ENCODE measurements at places on chromosomes 3 and 15. TPM values are rescaled to one million over a fixed set of nuclear protein-coding genes. Genes with fewer than 3 reads are reported as not detected.

GRCh38 chr3:11211531-11212298 lies 57.4 kb downstream of the HRH1 start:
- DNase-seq, result no peak

- DNase-seq, result no peak
Observed at GRCh38 chr3:175240921-175241320, 381.8 kb downstream of the NAALADL2 start.

DNA sequence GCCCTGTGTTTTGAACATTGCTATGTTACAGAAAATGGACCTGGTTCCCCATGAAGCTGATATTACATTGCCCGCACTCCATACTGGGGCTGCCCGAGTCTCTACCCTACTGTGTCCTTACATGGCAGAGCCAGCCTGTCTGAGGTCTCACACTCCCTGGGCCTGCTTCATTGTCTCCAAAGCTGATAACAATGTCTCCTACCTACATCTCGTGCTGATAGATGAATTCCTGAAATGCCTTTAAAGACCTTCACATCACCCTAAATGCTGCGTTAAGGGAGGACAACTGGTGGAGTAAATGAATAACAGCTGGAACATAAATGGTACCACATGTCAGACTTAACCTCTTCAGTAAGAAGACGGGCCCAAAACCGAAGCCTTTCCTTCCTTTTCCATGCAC lies 62.9 kb upstream of the PTX3 start:
- no peak for DNase-seq

- no peak for DNase-seq
Observed at GRCh38 chr3:46847744-46848143, 15.5 kb downstream of the MYL3 start.

DNA sequence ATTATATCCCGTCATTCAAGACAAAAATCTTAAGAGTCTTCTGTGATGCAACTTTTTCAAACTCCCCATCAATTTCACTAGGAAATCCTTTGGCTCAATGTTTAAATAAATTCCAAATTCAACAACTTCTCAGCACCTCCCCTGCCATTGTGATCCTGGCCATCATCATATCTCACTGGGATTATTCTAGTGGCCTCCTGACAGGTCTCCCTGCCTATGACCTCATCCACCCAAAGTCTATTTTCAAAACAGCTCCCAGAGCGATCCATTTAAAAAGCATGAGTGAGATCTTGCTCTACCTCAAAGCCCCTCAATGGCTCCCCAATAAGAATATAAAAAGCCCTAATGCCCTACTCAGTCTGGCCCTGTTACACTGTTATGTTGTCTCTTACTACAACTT lies 293.2 kb downstream of the FOXP1 start:
- DNase-seq, result no peak

DNA sequence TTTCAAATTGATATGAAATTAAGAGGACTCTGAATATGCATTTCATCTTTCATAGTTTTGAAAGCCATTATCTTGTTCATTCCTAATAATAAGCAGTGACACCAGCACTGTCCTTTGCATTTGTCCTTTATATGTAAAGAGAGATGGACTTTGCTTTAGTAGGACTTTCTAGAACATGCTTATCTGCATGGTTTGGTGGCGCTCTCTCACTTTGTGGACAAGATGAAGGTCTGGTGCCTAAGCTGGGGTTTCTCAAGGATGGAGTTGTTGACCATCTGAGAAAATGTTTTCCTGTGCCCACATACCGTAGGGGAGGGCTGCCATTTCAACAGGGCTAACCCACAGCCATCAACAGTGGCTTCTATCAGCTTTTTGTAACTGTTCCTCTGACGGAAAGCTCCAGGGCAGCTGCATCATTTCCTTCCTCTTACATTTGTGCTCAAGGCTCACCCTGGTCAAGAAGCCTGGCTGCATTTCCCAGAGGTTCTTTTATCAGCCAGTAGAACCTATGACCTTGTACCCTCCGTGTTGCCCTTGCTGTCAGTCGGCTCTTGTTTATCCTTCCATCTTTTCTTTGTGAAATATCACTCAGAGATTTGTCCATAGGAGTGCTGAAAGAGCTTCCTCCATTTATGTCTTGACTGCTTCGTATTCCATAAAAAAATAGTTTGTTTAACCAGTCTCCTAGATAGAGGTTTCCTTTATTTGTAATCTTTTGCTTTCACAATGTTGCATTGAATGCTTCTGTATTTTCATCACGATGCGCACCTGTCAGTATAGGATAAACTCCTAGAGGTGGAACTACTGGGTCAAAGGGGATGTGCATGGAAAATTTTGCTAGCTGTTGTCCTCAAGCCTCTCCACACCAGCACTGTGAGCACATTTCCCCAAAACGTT lies 44.6 kb downstream of the ABHD2 start:
- DNase-seq, result no peak

DNA sequence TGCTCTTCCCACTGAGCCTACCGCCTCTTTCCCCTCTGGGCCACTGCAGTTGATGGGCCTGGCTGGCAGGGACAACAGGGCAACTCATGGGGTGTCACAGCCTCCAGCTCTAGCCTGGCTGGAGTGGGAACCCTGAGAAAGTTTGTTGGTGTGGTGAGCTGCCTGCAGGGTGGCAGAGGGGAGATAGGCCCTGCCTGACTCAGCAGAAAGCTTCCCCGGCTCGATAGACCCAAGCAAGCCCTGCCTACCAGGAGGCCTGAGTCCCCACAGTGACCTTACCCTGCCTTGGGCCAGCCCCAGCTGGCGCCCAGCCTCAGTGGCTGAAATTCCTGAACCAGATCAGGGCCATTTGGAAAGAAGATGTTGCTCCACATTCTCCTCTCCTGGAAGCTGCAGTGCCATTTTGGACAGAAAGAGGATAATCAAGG lies 29.4 kb downstream of the ABTB1 start:
- no peak for DNase-seq

Gene ATR
- 42.4 TPM for total RNA-seq

DNA sequence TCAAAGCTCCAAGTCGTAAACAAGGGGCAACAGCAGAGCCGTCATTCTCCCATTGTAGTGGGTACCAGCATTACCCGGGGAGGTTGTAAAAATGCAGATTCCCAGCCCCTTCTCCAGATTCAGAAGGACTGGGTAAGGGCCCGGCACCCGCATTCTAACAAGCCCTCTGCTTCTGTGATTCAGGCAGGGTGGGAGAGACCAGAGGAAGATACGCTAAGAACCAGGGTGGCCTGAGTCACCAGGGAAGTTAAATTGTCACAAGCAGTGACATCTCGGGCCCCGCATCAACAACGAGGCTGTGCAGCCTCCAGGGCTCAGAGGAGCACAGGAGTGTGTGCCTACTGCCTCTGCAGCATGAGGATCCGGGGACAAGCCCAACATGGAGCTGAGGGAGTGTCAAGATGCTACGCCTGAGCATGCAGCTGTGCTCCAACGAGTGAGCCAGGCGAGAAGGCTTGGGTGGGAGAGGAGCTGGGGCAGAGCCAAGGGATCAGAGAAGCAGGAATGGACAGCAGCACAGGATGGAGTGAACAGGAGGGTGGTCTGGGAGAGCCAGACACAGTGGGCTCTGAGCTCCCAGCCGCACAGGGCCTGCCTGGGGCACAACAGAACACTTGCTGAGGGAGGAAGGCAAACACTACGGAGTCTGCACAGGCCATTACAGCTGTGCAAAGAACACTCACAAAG lies 68.5 kb downstream of the CPN2 start:
- no peak for DNase-seq

DNA sequence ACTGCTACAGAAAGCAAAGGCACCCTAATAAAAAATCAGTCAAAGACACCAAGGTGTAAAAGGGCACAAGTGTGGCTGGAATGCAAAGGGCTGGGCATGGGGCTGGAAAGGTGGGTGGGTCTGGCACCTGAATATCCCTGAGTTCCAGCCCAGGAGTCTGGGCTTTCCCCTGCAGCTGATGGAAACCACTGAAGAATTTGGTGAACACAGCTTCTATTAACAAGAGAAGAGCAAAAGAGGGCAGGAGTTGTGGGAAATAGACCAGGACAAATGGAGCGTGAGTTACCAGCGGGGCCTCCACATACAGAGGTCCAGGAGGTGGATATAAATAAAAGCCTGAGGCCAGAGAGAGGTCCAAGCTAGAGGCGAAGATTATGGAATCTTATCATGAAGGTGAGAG lies 45.1 kb upstream of the TPM1 start:
- DNase-seq, result no peak

DNA sequence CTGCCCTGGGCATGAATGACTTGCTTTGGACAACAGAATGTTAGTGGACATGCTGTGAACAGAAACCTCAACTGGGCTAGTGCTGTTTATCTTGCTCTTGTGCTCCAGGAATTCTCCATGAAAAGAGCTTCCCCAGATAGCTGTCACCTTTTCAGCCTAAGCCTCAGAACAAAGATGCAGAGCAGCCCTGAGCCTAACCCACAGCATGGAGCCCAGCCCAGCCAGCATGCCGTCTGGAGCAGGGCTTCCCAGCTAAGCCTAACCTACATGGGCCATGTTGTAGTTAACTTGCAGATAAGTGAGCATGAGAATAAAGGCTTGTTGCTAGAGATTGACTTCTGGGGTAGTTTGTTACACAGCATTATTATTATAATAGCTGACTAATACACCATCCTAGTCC lies 48.9 kb downstream of the SCN5A start:
- DNase-seq, result no peak

DNA sequence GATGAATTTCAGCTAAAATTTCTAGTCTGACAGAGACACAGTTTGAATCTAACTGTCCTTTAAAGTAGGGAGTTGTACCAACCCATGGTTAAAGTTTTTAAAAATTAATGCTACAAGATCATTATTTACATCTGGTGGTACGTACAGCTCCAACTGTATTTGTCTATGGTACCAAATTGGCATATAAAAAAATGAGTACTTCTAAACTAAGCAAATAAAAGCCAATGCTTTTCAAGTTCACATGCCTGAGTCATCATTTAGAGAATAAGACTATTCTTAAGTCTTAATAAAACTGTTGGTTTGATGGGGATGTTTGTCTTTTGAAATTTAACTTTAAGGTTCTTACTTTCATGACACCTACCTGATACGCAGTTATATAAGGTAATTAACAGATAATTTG lies 21.0 kb upstream of the IFT57 start:
- no peak for DNase-seq

Gene PRC1
- 90.3 TPM for total RNA-seq

Gene PPM1L
- 2.0 TPM for total RNA-seq

GRCh38 chr3:12716605-12717151 lies 42.4 kb downstream of the TMEM40 start:
- no peak for DNase-seq

Gene ALG1L2
- 0.56 TPM for total RNA-seq

DNA sequence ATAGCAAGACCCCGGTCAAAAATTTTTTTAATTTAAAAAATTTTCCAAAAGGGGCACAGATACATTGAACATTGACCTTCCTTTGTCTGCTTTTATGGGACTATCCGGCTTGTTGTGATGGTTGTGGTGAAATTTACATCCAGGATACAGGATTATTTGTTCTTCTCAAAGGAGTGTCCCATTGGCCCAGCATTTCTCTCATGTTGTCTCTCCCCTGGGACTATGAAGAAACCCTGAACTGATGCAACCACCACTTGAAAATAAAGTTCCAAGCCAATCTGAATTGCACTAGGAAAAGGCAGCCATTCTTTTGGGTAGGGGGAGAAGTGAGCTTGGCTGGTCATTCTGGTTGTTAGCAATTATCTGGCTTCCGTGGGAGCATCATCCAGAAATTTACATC lies 58.4 kb downstream of the PPARG start:
- no peak for DNase-seq

GRCh38 chr15:80822676-80823075 lies 43.5 kb downstream of the CEMIP start:
- DNase-seq, result no peak

GRCh38 chr3:62876064-62876463 lies 848 bp upstream of the CADPS start:
- peak; percentile 2 for DNase-seq

DNA sequence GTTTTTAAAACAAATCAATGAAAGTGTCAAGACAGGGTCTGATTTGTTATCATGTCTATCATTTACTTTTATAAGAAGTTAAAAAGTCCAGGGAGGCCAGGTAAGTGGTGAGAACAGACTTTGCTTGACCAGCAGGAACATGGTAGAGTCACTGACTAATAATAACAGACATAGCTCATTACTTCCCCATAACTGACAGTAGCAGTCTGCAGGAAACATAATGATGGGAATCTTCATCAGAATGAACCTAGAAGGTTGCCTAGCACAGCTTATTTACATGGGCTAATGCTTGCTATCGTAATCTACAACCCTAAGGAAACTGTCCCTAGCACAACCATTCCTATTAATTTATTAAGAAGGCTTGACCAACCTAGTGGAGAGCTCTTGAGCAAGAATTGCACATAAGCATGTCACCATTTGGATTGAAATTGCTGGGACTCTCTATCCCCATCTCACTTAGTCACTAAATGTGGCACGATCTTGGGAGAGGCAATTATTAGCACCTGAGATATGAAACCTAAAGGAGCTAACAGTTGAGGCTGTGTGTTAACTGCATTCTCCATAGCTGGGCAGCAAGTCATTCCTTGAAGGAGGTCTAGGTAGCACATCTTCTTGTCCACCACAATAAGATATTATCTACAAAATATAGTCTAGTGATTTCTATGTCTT lies 139.6 kb upstream of the ZBTB20 start:
- no peak for DNase-seq

Gene GOLGA8J
- not detected for total RNA-seq

Gene IL5RA
- not detected for total RNA-seq

GRCh38 chr3:97430601-97431000 lies 334.0 kb upstream of the ARL6 start:
- no peak for DNase-seq

GRCh38 chr3:104436506-104436905 lies 930.2 kb upstream of the ALCAM start:
- no peak for DNase-seq

GRCh38 chr3:58657571-58658141 lies 8.9 kb downstream of the FAM3D start:
- DNase-seq, result no peak

All from activated naive CD8-positive, alpha-beta T cell treated with anti-CD3 and anti-CD28 coated beads for 36 hours (primary cell).